EH (cell line): ENCODE measurements at places on chromosomes 12 and 14.
A peak's percentile ranks its signal among the peaks of the same experiment; 100 is the strongest.

GRCh38 chr12:72010356-72010755, 71.7 kb downstream of the TPH2 start:
- peak; percentile 81 for DNase-seq

- DNase-seq = no peak
Measured at GRCh38 chr12:27026257-27026656, 3.9 kb downstream of the MED21 start.

DNA sequence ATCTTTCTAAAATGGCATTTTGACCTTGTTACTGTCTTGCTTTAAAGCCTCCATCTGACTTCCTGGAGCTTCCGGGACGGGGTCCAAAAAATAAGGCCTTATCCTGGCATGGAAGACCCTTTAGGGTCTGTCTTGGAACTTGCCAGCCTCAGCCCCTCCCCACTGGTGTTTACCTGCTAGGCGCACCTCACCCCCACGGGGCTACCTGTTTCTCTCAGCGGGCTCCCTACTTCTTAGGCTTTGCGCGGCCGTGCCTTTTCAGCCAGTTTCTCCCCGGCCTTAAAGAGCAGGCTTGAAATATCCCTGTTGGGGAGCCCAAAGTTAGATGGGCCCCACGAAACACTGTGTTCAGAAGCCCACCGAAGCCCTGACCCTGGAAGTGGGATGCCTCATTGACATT, 5.1 kb downstream of the RTL1 start:
- no peak for DNase-seq

DNA sequence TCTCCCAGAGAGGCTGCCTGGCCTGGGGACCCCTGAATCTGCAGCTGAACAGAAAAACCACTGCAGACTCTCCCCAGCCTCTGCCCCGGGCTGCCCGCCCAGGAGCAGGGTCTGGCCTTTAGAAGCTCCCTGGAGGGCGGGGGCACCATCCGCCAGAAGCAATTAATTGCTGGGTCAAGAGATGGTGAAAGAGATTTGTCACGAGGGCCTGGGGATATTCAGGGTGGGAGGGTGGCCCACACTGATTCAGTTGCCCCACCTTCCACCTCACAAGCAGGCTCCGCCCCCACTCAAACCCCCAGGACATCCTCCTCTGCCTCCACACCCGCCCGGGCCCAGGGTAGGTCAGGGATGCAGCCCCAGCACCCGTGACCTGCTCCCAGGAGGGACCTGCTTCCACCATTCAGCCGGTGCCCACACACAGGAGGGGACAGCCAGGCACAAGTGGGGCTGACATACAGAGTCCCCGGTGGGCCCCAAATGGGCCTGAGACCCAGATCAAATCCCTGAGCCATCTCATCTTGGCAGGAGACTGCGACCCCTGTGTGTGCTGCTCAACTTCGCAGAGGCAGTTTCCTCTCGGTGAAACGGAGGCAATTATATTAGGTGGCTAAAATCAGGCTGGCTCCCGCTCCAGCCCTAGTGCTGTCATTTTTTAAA, 23.0 kb downstream of the NCOR2 start:
- DNase-seq = no peak

- peak; percentile 3 for DNase-seq
Measured at GRCh38 chr14:50452296-50452695, 55.6 kb upstream of the CDKL1 start.

GRCh38 chr14:51644217-51644933, 7.3 kb upstream of the FRMD6 start:
- peak; percentile 74 for DNase-seq

- no peak for DNase-seq
Measured at GRCh38 chr12:68804657-68805591, 3.1 kb upstream of the MDM2 start.

DNA sequence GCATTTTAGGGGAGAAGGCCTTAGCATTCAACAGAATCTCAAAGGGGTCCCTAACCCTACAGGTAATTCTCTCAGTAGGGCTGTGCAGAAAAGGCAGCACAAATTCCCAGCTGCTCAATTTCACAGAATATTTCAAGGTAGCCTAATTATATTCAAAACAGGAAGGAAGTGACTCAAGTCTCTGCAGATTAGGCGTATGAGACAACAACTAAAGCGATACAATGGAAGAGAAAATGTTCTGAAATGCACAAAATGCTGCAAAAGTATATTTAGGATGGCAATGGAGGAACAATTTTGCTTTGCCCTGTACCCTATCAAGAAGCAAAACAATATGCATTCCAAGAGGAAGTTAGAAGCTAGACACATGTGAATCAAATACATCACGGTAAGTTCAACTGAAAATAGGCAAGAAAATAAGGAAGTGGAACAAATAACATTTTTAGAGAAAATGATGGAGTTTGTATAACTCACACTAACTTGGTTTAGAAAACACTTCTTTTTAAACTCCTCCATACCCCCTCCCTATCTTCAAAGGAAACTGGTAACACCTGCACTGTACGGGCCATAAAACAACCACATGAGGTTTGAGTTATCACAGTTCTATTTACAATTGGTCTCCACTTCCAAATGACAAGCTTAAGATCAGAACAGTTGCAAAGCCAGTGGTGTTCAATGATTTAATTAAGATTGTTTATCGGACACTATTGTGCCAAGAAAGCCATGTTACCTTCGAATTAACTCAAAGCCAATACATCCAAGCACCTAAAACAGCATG, 1.6 kb downstream of the GIT2 start:
- no peak for DNase-seq

DNA sequence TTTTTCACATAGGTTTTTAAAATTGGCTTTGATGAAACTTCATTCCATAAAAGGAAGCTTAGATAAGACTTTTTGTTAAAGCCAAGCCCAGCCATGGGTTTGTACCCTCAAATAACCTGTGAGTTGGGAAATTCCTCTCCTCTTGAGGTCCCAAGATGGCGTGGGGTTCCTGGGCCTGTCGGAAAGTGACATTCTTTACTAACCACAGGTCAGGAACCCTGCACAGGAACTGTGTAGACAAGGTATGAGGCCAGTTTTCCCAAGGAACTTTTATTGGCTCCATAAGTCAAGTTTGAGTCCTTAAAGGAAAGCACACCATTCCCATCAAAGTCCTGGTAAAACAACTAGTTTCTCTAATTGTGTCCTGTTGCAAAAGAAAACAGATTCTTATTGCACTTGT, 65.0 kb upstream of the AMN start:
- peak; percentile 34 for DNase-seq

DNA sequence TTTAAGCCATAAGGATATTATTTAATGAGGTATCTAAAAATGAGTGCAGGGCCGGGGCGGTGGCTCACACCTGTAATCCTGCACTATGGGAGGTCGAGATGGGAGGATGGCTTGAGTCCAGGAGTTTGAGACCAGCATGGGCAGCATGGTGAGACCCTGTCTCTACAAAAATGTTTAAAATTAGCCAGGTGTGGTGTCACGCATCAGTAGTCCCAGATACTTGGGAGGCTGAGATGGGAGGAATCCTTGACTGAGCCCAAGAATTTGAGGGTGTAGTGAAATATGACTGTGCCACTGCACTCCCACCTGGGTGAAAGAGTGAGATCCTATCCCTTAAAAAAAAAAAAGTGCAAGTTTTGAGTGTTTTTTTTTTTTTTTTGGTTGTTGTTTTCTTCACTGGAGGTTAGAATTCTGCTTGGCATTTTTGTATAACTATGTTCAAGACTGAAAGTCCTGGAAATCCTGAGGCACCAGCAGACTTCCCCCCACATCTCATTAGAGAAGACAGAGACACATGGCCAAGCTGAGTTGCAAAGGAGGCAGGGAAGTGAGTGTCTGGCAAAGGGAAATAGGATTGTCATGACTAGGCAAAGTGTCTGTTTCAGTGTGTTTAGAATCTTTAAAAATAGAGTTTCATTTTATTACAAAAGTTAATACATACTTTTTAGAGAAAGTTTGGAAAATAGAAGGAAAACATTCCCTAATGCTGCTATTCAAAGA, 53.5 kb upstream of the DUSP6 start:
- DNase-seq = peak; percentile 38

DNA sequence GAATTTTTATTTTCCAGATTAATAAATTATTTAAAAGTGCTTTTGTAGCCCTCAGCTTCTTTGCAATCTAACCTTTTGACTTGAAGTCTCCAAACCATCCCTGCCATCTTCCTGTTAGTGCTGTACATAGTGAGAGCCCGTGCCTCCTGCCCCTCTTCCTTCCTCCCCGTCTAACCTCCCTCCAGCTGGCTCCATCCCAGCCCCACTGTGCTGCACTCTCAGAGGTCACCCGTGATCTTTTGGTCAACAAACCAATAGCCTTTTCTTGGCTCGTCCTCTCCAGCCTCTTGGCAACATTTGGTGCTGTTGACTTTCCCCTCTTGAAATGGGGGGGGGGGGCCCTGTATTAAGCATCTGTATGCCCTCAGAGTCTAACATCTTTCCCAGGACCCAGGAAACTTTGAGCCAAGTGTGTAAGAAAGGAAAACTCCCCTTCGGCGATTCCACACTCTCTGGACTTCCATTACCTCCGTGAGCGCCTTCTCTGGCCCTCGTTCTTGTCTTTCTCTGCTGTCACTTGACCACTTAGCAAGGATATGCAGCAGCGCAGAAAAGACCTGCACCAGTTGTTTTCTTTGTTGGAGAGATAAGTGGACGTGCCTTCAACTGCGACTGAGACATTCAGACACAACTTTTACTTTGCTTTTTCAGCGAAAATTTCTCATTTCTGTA, 44.1 kb downstream of the FBXW8 start:
- no peak for DNase-seq

DNA sequence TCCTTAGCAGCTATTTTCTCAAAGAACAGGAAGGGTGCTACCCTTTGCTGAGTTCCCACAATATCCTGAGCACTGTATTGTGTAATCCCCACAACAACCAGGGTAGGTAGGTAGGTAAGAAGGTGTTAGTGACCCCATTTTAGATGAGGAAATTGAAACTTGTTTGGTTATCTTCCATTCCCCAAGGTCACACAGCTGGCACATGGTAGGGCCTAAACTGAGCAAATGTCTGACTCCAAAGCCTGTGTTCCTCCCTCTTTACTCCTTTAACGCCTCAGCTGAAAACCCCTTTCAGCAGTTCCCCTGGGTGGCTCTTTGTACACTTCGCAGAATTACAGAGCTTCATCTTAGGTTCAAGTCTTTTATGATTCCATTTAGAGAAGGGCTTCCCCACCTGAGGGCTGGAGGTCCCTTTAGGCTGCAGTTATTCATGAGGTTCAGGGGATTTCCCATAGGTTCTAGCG, 26.5 kb upstream of the RIC8B start:
- no peak for DNase-seq

GRCh38 chr12:58681730-58682129, 238.6 kb downstream of the LRIG3 start:
- DNase-seq = no peak

- DNase-seq = no peak
Measured at GRCh38 chr14:76673261-76673660, 88.0 kb upstream of the VASH1 start.

- no peak for DNase-seq
Measured at GRCh38 chr14:99281396-99281795, 9.4 kb upstream of the BCL11B start.

- DNase-seq = peak; percentile 45
Measured at GRCh38 chr12:59444932-59445331, 150.9 kb upstream of the SLC16A7 start.

DNA sequence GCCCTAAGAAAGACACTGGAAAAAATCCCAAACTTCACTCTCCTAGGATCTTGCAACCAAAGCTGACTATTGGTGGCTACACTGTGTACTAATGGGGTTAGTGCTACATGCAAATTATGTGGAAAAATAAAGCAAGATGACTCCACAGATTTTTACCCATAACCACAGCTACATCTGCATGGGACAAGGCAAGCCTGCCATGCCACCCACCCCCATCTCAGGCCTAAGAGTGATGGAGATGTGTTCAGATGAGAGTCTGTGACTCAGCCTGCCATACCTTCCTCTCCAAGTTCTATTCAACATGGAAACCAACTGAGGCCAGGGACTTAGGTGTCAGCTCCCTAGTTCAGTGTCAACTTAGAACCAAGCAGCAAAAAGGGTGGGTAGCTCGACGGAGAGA, 206.2 kb downstream of the PELI2 start:
- peak; percentile 11 for DNase-seq
